ENCODE measurements at places on chromosomes 6 and 20.

DNA sequence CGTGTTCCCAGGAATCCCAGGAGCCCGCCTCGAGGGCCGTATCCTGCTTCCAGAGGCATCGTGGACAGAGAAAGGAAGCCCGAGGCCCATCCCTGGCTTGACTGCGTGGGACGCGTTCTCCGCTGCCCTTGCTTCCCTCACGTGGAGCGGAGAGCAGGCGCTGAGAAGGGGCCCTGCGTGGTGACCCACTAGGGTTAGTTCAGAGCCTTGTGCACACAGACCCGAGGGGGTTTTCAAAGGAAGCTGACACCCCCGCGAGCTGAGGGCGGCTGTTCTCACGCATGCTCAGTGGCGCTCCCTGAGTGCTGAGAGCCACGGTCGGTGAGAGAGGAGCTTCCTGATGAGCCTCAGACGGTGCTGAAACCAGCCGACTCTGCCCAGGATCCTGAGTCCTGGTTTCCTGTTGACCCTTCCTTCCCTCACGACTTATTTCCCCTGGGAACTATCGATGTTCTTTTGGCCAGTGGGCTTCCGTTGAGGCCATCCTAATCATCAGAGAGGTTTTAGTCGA lies 28.9 kb upstream of the CCR6 start:
- peak; percentile 69 for DNase-seq

DNA sequence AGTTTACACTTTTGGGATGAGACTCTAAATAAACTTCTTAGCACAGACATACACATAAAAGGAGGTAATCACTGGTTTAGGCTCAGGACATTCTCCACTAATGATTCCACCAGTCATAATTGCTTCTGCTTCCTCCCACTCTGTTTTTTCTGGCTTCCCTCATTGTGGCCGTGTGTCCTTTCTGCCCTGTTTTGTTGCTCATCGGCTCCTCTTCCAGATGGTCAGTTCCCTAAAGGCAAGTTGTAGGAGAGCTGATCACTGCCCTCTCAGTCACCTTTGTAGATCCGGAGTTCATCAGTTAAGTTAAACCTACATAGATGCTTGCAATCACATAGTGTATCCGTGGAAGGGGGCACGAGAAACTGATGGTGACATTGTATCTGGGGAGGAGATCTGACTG lies 200.5 kb upstream of the ARG1 start:
- DNase-seq = no peak

DNA sequence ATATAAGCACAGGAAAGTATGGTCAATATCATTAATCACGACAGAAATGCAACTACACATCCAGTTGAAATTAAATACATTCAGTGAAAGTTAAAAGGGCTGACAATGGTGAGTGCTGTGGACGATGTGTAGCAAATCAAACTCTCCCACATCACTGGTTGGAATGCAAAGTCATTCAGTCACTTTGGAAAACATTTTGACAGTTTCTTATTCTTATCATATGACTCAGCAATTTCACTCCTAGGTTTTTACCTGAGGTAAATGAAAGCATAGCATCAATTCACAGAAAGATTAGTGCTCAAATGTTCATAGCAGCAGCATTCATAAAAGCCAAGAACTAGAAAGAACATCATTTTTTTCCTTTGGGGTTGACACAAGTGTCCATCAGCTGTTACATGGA lies 28.6 kb upstream of the SAMD5 start:
- no peak for DNase-seq

DNA sequence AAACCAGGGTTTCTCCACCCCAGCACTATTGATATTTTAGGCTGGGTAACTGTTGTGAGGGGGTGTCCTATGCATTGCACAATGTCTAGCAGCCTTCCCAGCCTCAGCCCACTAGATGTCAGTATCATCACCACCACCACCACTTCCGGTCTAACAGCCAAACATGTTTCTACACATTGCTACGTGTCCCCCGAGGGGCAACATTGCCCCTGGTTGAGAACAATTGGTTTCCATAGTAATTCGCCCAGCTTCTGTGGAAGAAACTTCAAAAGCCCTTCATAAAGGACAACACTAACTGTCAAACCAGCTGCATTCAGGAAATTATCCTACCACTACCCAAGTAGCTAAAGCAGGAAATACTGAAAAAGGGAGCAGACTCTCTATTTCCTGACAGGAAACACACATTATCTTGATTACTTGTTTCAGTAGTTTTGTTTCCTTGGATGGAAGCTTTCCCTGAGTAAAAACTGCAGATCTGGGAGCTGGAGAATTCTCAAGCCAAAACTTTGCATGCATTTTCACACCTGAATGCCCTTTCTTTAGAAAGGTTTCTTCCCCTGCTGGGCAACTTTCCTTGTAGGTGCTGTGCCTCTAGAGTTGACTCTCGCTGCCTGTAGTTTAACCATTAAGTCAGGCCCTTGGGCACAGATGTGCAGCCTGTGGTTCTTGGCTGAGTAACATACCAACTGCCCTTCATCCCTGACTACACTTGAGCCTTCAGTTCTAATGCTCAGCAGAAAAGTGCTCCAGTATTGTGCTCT lies 23.6 kb downstream of the PKHD1 start:
- DNase-seq = peak; percentile 63

GRCh38 chr6:116278481-116278829 lies 1.3 kb downstream of the TSPYL1 start:
- DNase-seq = no peak

Data from CD4-positive, CD25-positive, alpha-beta regulatory T cell (primary cell).